ENCODE measurements at places on chromosomes 5 and 9.

GRCh38 chr9:82682431-82682830 is 380.5 kb downstream of the RASEF start:
- DNase-seq: no peak

DNA sequence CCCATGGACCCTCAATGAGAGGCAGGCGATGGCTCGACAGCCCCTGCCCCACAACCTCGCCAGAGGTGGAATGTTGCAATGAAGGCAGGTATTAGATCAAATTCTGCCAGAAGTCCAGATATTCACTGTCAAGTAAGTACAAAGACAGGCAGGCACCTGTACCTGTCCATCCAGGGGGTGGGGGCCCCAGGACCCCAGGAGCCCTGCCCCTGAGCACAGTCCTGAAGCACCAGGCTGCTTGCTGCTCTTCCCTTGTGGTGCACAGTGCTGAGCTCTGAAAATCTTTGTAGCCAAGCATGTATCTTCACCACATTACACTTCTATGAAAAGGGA is 26.2 kb upstream of the HMCN2 start:
- DNase-seq: no peak

GRCh38 chr9:129832982-129833381 is 2.1 kb downstream of the C9orf78 start:
- no peak for DNase-seq

- no peak for DNase-seq
These were observed 86.6 kb downstream of the GABRA1 start for GRCh38 chr5:161934486-161934885.

DNA sequence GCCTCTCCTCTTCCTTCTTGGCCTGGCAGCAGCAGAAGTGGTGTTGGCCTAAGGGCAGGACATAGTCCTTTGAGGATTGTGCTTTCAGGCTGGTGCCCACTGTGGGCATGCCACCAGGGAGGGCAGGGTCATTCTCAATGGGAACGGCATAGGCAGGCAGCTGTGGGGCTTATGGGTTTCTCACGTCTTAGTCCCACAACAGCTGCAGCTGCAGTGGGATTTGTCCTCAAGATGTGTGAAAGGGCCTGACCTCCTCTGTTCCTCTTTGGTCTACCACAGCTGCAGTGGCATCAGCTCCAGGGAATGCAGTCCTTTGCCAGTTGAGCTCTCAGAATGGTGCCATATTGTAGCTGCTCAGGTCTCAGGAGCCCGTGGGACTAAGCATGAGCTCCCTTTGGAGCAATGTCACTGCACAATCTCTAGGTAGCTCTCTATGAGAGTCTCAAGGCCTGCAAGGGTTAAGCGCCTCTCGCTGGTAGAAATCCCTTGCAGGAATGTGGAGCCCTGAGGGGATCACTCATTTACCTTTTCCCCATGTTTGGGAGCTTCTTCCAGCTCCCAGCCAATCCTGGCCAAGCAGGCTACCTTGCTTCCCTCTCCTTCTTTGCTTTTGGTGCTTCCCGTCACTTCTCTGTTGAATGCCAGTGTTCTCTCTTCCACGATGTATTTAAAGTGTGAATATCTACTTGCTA is 104.8 kb downstream of the GNA14 start:
- DNase-seq: no peak

GRCh38 chr5:77167695-77168121 is 42.8 kb upstream of the PDE8B start:
- no peak for DNase-seq

DNA sequence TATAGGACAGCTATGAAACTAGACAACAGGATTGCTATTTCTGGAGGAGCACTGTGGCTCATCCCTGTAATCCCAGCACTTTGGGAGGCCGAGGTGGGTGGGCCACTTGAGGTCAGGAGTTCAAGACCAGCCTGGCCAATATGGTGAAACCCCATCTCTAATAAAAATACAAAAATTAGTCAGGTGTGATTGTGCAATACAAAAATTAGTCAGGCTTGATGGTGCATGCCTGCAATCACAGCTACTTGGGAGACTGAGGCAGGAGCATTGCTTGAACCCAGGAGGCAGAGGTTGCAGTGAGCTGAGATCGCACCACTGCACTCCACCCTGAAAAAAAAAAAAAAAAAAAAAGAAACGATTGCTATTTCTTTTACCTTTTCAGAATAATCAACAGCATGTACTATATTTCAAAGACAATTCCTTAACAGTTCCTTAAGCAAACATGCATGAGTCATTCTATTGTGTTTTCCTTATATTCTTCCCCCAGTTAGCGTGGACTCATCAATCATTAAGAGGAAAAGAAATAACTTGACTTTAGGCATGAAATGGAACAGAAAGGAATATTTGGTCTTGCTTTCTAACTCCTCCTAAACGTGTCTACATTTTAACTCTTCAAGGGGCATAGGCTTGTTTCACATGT is 162.6 kb downstream of the TAF11L14 start:
- DNase-seq: no peak

Measured in activated CD4-positive, alpha-beta T cell treated with anti-CD3 and anti-CD28 coated beads, Interleukin-2, amount 50 U/mL, for 48 hours (primary cell).